IMR-90 (cell line): ENCODE measurements at places on chromosomes 2 and 18. TPM values are rescaled to one million over a fixed set of nuclear protein-coding genes. Genes with fewer than 3 reads are reported as not detected.

Gene SCN7A
- 0.90 and 1.7 TPM in 2 replicates for total RNA-seq

Gene KYNU
- 2.2 and 2.9 TPM in 2 replicates for total RNA-seq

Gene CAPN13
- not detected in 2 replicates for total RNA-seq

Gene L3MBTL4
- total RNA-seq: under 0.01 TPM in 1 of 2 replicates, not detected in the other

Gene ASB18
- not detected in 2 replicates for total RNA-seq

Gene SPHKAP
- total RNA-seq: not detected in 2 replicates

Gene WNT10A
- not detected in 2 replicates for total RNA-seq

Gene GAREM1
- total RNA-seq: 1.9 and 2.3 TPM in 2 replicates

Gene AKAIN1
- not detected in 2 replicates for total RNA-seq

Gene IL1RN
- not detected in 2 replicates for total RNA-seq

Gene FAM237A
- not detected in 2 replicates for total RNA-seq

Gene TMEM37
- under 0.01 TPM in 1 of 2 replicates, not detected in the other for total RNA-seq

Gene TUBA3E
- total RNA-seq: not detected in 2 replicates

Gene IL36RN
- not detected in 2 replicates for total RNA-seq

Gene MGAT4A
- under 0.01 TPM in 2 replicates for total RNA-seq

Gene CD207
- not detected in 2 replicates for total RNA-seq

Gene DYNAP
- total RNA-seq: not detected in 2 replicates

Gene FBLN7
- total RNA-seq: under 0.01 and 0.18 TPM in 2 replicates

Gene REG3A
- total RNA-seq: not detected in 2 replicates

Gene IL1B
- total RNA-seq: 3.0 and 3.6 TPM in 2 replicates

Gene HTR2B
- total RNA-seq: 0.56 and 0.72 TPM in 2 replicates

Gene SNTG2
- total RNA-seq: under 0.01 and 0.56 TPM in 2 replicates

Gene HAAO
- 0.18 TPM in 1 of 2 replicates, not detected in the other for total RNA-seq

Gene NYAP2
- not detected in 2 replicates for total RNA-seq

Gene C2orf66
- total RNA-seq: not detected in 2 replicates

Gene PTPRN
- total RNA-seq: 4.4 and 5.2 TPM in 2 replicates

Gene OTOF
- not detected in 2 replicates for total RNA-seq

Gene ALPG
- total RNA-seq: not detected in 2 replicates

Gene PECR
- total RNA-seq: 13.3 and 17.7 TPM in 2 replicates

Gene KCNE4
- total RNA-seq: 6.6 and 8.3 TPM in 2 replicates

Gene NT5C1B
- not detected in 2 replicates for total RNA-seq

Gene CSRNP3
- 0.56 and 0.72 TPM in 2 replicates for total RNA-seq

Gene TPGS2
- total RNA-seq: 151 and 201 TPM in 2 replicates
